Right hindlimb (tissue), 1 donor: ENCODE measurements at places on chromosomes 3 and 15.

GRCh38 chr3:31979001-31979697 lies 1.9 kb downstream of the OSBPL10 start:
- no peak for DNase-seq

GRCh38 chr3:100928638-100929428 lies 64.4 kb downstream of the ABI3BP start:
- no peak for DNase-seq

GRCh38 chr3:172280406-172281051 lies 167.7 kb downstream of the GHSR start:
- DNase-seq, result no peak

- DNase-seq, result peak; percentile 43
Observed at GRCh38 chr3:144496141-144496835, 524.7 kb downstream of the DIPK2A start.

DNA sequence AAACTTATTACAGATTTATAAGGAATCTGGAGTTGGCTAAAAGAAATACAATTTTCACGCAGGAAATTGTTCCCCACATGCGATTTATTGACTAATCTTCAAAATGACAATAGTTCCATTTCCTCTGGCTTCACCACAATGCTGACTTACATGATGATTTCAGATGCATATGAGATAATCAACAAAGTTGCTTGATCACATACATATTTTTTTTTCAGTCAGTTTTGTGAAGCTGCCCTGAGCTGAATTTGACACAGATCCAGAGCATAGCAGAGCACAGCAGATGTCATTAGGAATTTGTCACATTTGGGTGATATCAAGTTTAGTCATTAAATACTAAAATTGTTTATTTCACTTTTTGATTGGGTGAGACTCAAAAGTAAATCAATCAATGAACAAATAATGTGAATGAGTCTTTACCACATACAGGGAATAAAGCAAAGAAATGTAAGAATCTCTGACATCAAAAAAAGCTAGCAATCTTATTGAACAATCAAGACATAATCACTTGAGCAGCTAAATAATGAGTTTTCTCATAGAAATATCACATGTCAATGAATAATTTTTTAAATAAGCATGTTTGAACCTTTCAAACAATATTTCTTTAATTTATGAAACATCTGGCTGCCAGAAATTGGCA lies 18.3 kb downstream of the CPB1 start:
- DNase-seq, result no peak

- DNase-seq, result no peak
Observed at GRCh38 chr15:96102631-96103030, 227.9 kb upstream of the NR2F2 start.

- DNase-seq, result no peak
Observed at GRCh38 chr3:37941608-37942508, 48.7 kb upstream of the VILL start.

DNA sequence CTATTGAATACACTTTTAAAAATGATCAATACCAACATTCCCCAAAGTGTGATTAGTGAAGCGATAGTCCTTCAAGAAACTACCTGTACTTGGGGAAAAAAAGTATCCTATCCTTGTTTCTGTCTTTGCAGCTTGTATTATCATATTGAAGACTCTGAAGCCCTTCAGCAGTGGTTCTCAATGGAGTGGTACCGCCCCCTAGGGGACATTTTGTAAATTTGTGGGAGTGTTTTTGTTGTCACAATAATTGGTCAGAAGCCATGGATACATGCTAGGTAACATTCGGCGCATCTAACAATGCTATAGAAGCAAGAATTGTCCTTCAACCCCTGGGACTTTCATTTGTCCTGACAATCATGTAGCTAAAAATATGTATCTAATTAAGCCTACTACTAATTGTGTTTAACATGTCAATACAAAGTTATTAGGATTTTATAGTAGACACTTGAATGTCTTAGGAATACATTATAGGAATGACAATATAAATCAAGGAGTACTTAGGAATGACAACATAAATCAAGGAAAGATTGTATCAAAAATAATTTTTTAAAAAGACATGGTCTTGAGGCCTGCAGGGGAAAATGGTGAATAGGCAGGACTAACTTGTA lies 53.7 kb downstream of the NMD3 start:
- DNase-seq, result no peak

- no peak for DNase-seq
Observed at GRCh38 chr15:80531388-80531787, 127.2 kb downstream of the ARNT2 start.

DNA sequence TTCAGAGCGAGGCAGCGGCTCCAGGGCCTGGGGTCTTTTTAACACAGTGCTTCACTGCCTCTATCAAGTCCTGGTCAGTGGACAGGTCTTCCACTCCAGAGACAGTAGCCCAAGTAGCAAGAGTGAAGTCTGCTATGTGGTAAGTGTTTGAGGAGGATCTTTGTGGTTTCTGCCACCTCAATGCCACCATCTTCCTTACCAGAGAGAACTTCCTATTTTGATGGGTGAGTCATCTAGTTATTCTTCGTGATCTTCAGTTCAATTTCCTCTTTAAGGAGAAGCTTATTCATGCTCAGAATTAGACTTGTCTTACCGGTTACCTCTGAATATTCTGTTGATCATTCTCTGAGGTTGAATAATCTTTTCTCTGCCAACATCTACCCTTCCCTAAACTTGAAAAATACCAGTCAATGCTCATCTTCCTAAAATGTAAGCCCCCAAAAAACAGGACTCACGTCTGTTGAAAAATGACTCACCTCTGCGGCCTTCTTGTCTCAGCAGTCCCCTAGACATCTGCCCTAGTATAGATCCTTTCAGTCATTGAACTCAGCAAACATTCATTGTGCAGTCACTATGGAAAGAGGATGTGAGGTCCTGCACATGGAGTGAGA lies 32.2 kb upstream of the BCL6 start:
- no peak for DNase-seq

GRCh38 chr3:101036213-101036618 lies 43.0 kb upstream of the ABI3BP start:
- no peak for DNase-seq

GRCh38 chr3:22263042-22263441 lies 512.0 kb upstream of the ZNF385D start:
- no peak for DNase-seq

GRCh38 chr3:157409516-157409915 lies 27.1 kb upstream of the PTX3 start:
- no peak for DNase-seq

DNA sequence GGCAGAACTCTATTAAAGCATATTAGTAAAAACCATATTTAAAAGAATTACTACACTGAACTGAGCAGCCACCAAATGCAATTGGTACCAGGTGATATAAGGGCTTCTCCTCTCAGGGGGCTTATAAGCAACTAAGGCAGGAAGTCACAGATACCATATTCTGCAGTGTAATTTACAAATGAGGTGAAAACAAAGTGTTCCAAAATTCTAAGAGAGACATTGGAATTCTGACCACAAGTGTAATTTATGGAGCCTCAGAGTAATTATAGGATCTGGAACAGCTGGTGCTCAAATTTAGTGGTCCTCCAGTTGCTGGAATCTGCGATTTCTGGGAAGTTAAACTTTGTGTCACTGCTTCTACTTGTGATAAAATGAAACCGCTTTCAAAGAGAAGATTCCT lies 3.1 kb upstream of the NR1I2 start:
- no peak for DNase-seq

- no peak for DNase-seq
Observed at GRCh38 chr15:97995881-97996603, 35.5 kb downstream of the ARRDC4 start.

DNA sequence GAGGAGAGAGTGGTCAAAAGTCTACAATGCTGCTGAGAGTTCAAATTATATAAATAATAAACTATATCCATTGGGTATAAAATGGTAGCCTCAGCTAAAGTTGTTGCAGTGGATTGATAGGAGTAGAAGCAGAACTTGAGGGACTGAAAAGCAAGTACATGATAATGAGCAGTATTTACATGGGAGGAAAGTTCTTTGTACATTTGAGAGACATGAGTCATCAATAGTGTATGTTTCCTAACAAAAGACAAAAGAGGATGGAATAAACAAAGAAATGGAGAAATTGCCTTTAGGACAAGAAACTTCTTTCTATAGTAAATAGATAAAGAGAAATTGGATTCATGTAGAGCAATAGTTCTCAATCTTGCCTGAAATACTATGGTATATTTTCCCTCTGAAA lies 110.0 kb upstream of the PLSCR5 start:
- no peak for DNase-seq

GRCh38 chr3:62625268-62625667 lies 249.9 kb downstream of the CADPS start:
- no peak for DNase-seq

- DNase-seq, result no peak
Observed at GRCh38 chr15:49570174-49570573, 50.4 kb downstream of the FAM227B start.

GRCh38 chr3:42683875-42684598 lies 1.3 kb upstream of the KLHL40 start:
- peak; percentile 59 for DNase-seq

DNA sequence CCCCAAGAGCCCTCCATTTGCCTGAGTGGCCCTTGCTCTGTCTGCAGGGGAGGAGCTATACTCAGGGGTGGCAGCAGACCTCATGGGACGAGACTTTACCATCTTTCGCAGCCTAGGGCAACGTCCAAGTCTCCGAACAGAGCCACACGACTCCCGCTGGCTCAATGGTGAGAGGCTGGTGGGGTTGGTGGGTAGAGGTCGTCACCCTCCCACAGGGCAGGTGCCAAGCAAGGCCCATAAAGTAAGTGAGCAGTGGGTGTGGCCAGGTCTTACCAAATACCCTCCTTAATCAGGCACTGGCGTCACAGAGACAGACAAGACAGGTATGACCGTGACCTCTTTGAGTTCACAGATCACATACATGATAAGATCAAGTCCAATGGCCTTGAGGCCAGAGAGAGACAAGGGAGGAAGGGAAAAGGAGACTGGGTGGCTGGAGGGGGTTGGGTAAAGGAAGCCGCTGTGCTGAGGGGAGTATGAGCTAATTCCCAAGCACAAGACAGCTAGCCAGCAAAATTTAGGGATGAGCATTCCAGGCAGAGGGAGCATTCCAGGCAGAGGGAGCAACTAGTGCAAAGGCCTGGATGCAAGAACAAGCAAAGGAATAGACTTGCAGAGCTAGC lies 2.5 kb downstream of the SEMA3B start:
- no peak for DNase-seq

GRCh38 chr3:108242776-108243175 lies 20.6 kb upstream of the IFT57 start:
- no peak for DNase-seq

GRCh38 chr3:114319453-114319852 lies 25.6 kb downstream of the TIGIT start:
- DNase-seq, result no peak

DNA sequence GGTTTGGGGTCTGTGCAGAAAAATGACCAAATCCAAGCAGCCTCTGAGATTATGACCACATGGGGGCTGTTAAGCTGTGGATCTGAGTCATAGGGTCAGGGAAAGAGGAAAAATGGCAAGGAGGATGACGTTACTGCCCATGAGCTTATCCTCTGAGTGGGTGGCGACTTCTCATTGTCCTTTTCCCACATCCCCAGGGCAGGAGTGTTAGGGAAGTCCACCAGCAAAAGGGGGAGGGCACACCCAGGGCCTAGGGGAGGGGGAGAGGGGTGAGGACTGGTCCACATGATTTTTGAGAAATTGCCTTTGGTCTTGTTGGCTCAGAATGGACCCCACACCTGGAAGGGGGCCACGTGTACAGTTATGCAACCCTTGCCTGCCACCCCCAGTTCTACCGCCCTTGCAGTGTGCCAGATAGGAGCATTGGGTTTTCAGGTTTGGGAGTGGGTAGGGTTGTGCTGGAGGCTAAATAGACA lies 2.6 kb downstream of the CD276 start:
- DNase-seq, result peak; percentile 16

DNA sequence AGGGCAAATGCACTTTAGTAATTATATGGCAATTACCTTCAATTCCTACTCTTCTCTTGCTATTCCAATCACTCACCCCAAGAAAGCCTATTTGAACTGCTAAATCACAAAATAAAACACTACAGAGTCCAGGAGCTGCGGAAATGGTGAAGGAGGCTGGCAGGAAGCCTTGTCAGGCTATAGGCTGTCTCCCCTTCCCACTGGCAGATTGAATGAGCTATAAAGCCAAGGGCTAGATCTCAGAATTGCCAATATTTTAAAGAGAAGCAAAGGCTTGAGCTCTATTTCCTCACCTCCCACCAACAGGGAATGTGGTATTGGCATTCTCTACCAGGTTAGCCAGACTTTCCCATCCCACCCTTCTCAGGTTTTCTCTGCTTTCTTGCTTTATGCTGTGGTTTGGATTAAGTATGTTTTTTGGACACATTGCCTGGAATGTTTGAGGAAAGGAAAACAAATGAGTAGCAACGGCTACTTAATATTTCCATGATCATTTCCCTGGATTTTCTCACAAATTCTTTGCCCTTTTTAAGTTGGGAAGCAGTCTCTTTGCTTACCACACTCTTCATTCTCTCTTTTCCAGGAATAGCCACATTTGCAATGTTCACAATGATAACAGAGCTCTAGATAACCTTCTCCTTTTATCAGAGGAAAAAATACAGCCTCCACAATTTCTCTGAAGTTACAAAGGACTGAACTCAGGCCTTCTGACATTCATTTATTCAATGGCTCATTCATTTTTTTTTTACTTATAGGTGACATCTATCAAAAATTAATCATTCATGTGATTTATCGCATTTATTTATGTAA lies 1125.4 kb downstream of the ROBO1 start:
- peak; percentile 63 for DNase-seq

GRCh38 chr15:88035381-88035780 lies 221.2 kb downstream of the NTRK3 start:
- no peak for DNase-seq

DNA sequence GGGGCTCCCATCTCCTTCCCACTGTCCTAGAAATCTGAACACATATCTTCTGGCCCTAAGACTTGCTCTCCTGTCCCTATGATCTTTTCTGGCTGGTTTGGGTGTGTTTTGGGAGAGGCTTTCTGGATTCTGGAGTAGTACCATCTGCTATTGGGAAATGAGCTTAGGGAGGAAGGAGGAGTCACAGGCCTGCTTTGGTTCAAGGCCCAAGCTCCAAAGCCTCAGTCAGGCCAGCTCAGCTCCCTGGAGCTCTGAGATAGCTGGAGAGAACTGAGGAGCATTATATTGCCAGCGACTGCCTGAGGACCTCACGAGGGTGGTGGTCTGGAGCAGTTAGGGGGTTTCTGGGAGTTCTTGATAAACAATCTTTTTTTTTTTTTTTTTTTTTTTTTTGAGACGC lies 18.7 kb downstream of the RASGRF1 start:
- DNase-seq, result peak; percentile 44

DNA sequence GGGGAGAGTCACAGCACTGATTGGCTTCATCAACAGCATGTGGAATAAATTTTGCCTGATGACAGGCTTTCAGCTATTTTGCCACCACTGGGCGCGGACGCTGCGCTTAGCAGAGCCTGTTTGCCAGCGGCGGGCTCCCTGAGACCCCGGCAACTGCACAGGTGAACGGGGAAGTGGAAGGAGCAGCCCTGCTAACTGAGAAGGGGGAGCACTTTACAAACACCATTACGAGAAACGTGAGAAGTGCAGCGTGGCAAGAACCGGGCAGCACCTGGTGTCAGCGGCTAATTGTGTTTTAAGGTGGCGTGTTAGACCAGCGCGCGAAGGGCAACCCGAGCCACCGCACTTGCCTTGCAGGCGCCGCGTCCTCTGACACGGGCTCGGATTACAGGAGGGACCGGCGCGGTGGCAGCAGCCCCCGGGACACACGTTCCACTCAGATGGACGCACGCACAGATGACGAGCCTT lies 307.8 kb upstream of the ARRDC4 start:
- peak; percentile 22 for DNase-seq
